Hepatocyte (in vitro differentiated cells): ENCODE measurements at places on chromosomes 11 and 22. TPM values are rescaled to one million over a fixed set of nuclear protein-coding genes. Genes with fewer than 3 reads are reported as not detected.

GRCh38 chr11:126527651-126528050 is 172.2 kb downstream of the ST3GAL4 start:
- no peak for DNase-seq

- DNase-seq, result no peak
Observed at GRCh38 chr22:23151827-23152226, 6.5 kb downstream of the RAB36 start.

- DNase-seq, result no peak
Observed at GRCh38 chr22:45923835-45924234, 53.1 kb downstream of the WNT7B start.

DNA sequence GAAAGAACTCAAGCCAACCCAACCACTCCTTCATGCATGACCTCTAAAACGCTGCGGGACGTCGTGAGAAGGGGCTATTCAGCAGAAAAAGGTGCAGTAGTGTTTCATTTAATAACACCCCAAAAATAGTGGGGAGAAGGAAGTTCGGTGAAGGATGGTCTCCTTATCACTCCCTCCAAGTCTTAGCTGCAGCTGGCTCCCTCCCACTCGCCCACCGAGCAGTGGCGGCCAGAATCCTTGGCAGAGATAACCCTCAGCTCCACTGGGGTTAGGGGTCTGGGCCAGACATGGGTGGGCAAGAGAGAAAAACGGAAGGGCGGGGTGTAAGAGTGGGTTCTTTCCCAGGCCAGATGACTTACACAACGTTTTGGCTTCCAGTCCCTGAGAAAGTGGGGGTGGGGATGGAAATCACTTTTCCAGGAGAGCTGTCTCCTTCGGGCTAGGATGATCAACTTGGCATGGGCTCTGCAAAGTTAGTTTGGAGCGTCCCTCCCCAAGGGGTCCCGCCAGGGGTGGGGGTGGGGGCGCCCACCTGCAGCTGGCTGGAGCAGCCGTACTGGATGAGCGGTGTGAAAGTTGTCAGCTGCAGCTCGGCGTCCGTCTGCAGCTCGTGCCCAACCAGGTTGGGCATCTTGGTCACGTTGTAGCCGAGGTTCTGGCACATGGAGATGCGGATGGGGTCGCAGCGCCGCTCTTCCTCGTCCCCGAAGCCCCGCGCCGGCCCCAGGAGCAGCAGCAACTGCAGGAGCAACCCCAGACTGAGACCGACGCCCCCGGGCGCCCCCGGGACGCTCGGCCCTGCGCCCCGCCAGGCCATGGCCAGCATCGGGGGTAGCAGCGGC is 705 bp downstream of the FZD4 start:
- DNase-seq, result no peak

- DNase-seq, result no peak
Observed at GRCh38 chr11:87604350-87604749, 566.6 kb downstream of the TMEM135 start.

DNA sequence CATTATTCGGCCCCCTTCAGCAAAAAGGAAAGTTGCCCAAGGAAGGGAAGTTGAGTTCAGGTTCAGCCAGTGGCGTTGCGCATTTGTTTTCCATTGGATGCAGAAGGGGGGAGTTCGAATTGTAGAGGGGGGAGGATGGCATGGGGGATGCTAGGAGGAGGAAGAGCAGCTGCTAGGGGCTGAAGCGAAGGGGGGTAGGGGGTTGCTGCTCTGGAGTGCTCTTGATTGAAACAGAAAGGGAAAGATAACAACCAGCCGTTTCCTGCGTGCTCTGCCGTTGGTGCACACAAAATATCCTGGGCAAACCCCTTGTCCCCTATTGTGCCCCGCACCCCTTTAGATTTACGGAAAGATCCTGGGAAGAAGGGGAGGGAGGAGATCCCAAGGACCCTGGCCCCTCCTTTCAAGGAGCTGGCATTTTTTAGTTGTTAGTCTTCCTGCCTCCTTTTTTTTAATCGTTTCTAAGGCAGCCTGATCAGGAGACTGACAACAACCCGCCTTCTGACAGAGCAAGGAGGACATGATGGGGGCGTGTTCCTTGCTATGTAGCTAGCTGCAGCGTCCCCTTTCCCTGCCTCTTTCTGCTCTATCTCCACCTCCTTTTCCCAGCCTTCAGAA is 2.1 kb downstream of the KMT2A start:
- peak; percentile 89 for DNase-seq

GRCh38 chr11:83280256-83280655 is 5.9 kb downstream of the CCDC90B start:
- DNase-seq, result no peak

The PI4KA gene
- 75.7 and 80.5 TPM in 2 replicates for polyA plus RNA-seq

The CFAP300 gene
- polyA plus RNA-seq, result 2.7 and 2.9 TPM in 2 replicates

- DNase-seq, result peak; percentile 19
Observed at GRCh38 chr11:85947431-85948272, 92.5 kb downstream of the CCDC83 start.

The SAC3D1 gene
- 18.5 and 23.8 TPM in 2 replicates for polyA plus RNA-seq

GRCh38 chr22:41152902-41153301 is 52.2 kb upstream of the L3MBTL2 start:
- DNase-seq, result no peak

The ZNF143 gene
- polyA plus RNA-seq, result 20.9 and 21.8 TPM in 2 replicates

DNA sequence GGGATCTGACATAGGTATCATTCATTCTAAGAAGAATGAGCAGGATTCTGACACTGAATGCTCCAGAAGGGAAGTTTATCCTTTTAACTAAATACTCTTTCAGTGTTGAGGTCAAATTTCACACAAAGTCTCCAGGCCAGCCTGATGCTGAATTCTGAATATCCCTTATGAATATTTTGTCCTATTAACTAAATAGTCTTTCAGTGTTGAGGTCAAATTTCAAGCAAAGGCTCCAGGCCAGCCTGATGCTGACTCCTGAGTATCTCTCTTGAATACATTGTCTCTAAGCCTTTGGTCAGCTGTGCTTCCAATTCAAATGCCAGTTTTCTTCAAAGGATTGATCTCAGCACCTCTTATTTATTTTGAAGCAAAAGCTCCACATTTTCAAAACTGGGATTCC is 676.8 kb downstream of the NTM start:
- no peak for DNase-seq

GRCh38 chr11:121131656-121132055 is 30.6 kb downstream of the TECTA start:
- no peak for DNase-seq
